Ovary (tissue), 10 donors: ENCODE measurements at places on chromosomes 16 and 17. TPM values are rescaled to one million over a fixed set of nuclear protein-coding genes. Genes with fewer than 3 reads are reported as not detected.

The SMIM5 gene
- 1.3 TPM for total RNA-seq

The CDH8 gene
- total RNA-seq: 1.5 TPM

The MT3 gene
- total RNA-seq: not detected

The MYH4 gene
- not detected for total RNA-seq

The FSCN2 gene
- total RNA-seq: 1.8 TPM

The MYH1 gene
- total RNA-seq: not detected

The SOST gene
- not detected for total RNA-seq

GRCh38 chr17:1498869-1499268 lies 6.4 kb upstream of the MYO1C start:
- no peaks in the 10 kb centered on the region for H3K4me1 ChIP-seq
- no peak overlapping the region for H3K27ac ChIP-seq
- H3K4me3 ChIP-seq: no peak overlapping the region

DNA sequence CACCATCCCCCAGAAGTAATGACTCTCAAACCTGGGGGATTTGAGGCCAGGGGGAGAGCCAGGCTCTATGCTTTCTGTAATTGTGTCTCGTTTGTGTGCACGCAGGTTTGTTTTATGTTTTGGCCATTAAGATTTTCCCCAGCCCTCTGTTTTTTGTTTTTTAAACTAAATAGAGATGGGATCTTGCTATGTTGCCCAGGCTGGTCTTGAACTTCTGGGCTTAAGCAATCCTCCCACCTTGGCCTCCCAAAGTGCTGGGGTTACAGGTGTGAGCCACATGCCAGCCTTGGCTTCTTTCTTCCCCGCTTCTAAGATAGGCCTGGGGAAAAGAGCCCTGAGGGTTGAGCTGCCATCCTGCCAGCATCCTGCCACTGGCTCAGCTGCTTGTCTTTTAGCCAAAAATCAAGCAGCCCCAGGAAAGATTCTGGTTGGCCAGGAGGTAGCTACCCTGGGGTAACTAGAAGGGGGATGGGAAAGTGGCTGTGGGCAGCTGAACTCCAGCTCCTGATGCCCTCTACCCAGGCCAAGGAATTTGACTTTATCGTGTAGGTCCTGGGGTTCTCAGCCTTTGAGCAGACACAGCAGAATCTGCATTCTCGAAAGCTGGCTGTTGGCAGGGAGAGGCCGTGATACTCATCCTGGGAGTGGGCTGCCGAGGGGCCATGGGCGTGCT lies 18.4 kb downstream of the KDM8 start:
- no peak overlapping the region for H3K4me3 ChIP-seq
- H3K4me1 ChIP-seq: peaks cover 9% of the 10 kb centered on the region
- no peaks in the 10 kb centered on the region for H3K36me3 ChIP-seq
- H3K27ac ChIP-seq: peak overlapping the region; percentile 31
- H3K27me3 ChIP-seq: no peaks in the 10 kb centered on the region

- H3K27ac ChIP-seq: no peak overlapping the region
- H3K36me3 ChIP-seq: no peaks in the 10 kb centered on the region
- DNase-seq: no peak
- no peak overlapping the region for H3K4me3 ChIP-seq
- no peaks in the 10 kb centered on the region for H3K27me3 ChIP-seq
Measured at GRCh38 chr17:61575352-61575975, 15.6 kb downstream of the NACA2 start.

- DNase-seq: no peak
- H3K4me1 ChIP-seq: no peaks in the 10 kb centered on the region
- peaks cover 3% of the 10 kb centered on the region for H3K27me3 ChIP-seq
- no peak overlapping the region for H3K4me3 ChIP-seq
- no peak overlapping the region for H3K27ac ChIP-seq
Measured at GRCh38 chr17:77512062-77512946, 371.5 kb downstream of the SEC14L1 start.

GRCh38 chr16:23690771-23691482 lies 12.2 kb downstream of the PLK1 start:
- no peak overlapping the region for H3K27ac ChIP-seq
- no peaks in the 10 kb centered on the region for H3K27me3 ChIP-seq
- no peak for DNase-seq
- H3K36me3 ChIP-seq: peaks cover 3% of the 10 kb centered on the region
- no peaks in the 10 kb centered on the region for H3K4me1 ChIP-seq

- H3K36me3 ChIP-seq: no peaks in the 10 kb centered on the region
- H3K4me3 ChIP-seq: no peak overlapping the region
- H3K27ac ChIP-seq: no peak overlapping the region
- no peak for DNase-seq
Measured at GRCh38 chr16:66911112-66911511, 7.6 kb downstream of the CDH16 start.

DNA sequence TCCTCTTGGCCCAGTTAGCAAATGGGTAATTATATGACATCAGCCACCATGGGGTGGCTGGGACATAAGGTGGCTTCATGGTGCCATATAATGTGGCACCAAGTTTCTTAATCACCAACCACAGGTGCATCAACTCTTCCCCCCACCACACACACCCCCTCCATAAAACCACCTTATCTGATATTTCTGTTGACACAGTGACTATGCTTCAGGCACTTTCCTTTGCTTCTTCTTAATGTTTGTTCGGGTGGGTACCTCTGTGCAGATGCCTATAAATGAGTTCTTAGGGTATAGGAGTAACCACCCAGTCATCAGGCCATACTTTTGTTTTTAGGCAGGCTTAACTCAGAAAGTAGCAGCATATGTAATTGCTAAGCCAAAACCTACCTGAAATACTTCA lies 29.5 kb downstream of the RNF43 start:
- H3K4me1 ChIP-seq: no peaks in the 10 kb centered on the region
- H3K4me3 ChIP-seq: no peak overlapping the region
- no peaks in the 10 kb centered on the region for H3K36me3 ChIP-seq
- no peak overlapping the region for H3K27ac ChIP-seq
- no peak for DNase-seq
- H3K27me3 ChIP-seq: no peaks in the 10 kb centered on the region

DNA sequence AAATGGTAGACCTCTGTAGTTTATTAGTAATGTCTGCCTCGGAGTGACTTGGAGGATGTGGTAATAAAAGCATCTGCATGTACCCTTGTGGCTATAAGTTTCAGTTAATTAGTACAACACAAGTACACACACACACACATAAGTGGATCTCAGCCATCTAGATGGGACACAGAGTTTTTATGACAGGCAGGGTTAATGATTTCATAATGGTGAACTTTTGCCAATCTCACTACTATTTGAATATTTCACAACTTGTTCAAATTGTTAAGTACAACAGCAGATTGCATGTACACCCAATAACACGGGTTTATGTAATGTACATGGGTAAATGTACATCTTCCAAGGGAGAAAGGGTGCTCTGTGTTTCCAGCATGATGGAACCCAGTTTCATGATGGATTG lies 511.3 kb upstream of the HSBP1 start:
- no peak for DNase-seq
- H3K27me3 ChIP-seq: no peaks in the 10 kb centered on the region
- no peak overlapping the region for H3K4me3 ChIP-seq

GRCh38 chr17:17989081-17989480 lies 16.4 kb downstream of the DRC3 start:
- H3K36me3 ChIP-seq: no peaks in the 10 kb centered on the region
- H3K27me3 ChIP-seq: no peaks in the 10 kb centered on the region
- no peak overlapping the region for H3K27ac ChIP-seq
- DNase-seq: no peak

GRCh38 chr16:89502081-89502843 lies 5.9 kb upstream of the SPG7 start:
- H3K4me1 ChIP-seq: peaks cover 15% of the 10 kb centered on the region
- no peak overlapping the region for H3K27ac ChIP-seq
- H3K36me3 ChIP-seq: no peaks in the 10 kb centered on the region
- no peak for DNase-seq
- H3K27me3 ChIP-seq: no peaks in the 10 kb centered on the region

GRCh38 chr17:58341861-58342475 lies 10.0 kb downstream of the SUPT4H1 start:
- no peak overlapping the region for H3K27ac ChIP-seq
- no peaks in the 10 kb centered on the region for H3K27me3 ChIP-seq
- DNase-seq: no peak
- H3K36me3 ChIP-seq: no peaks in the 10 kb centered on the region

DNA sequence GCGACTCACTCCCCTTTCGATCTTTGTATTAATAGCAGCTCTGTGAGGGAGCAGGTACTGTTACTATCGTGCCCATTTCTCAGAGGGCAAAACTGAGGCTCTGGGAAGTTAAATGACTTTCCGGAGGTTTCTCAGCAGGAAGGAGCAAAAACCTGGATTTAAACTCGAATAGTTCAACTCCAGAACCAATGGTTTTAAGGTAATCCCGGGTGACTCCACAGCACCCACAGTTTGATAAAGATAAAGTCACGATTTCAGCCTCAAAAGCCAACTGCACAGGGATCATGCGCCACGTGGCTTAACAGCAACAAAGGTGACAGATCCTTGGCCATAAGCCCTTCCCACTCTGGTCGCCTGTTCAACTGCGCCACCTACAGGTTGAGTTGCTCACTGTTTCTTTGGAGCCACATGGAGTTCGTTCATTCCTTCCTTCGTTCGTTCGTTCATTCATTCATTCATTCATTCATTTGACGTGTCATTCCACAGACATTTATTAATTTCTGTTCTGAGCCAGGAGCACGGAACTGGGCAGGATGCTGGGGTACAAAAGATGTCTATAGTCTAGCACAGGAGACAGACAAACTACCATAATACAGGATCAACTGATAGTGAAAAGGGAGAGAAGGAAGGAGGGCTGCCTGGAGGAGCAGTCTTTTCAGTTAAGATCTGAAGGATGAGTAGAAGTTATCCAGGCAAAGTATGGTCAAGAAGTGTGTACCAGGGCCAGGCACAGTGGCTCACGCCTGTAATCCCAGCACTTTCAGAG lies 134.8 kb downstream of the HS3ST2 start:
- no peaks in the 10 kb centered on the region for H3K36me3 ChIP-seq
- H3K27ac ChIP-seq: no peak overlapping the region
- no peaks in the 10 kb centered on the region for H3K4me1 ChIP-seq

DNA sequence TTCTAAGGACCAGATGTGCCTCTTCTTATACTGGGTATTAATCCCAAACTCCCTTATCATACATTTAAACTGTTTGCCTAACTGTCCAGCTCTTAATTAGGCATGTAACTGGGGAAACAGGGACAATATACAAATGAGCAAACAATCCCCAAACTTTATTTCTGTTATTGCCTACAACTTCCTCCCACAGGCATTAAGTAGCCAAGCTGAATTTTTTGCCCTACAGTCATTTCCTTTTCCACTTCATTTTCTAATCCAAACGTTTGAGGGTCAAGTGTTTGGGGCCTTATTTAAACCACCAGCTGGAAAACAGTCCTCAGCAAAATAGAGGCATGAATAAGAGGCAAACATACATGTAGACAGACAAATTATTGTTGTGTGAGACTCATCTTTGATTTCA lies 77.4 kb upstream of the CCL2 start:
- DNase-seq: no peak
- H3K36me3 ChIP-seq: no peaks in the 10 kb centered on the region
- H3K27ac ChIP-seq: no peak overlapping the region
